ENCODE measurements at places on chromosomes 2 and 18.

GRCh38 chr18:57764087-57764486, 39.0 kb downstream of the ATP8B1 start:
- no peak for DNase-seq

DNA sequence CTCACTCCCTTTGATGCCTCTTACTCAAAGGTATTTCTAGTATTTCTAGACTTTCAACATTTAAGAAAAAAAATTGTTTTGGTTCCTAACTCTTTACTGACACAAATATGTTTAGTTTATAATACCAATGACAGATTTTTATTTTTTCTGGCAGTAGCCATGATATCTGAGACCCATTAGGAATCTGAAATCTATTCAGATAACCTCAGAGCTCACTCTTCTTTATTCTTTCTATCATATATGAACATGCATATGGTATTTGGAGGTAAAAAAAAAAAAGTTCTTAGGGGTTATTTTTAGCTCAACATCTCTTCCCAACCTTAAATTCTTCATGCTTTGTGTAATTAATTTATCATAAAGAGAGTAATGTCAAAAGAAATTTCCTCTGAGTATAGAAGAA, 465.5 kb downstream of the CDH2 start:
- DNase-seq = no peak

- DNase-seq = no peak
Measured at GRCh38 chr18:13481820-13482617, 244.3 kb downstream of the FAM210A start.

DNA sequence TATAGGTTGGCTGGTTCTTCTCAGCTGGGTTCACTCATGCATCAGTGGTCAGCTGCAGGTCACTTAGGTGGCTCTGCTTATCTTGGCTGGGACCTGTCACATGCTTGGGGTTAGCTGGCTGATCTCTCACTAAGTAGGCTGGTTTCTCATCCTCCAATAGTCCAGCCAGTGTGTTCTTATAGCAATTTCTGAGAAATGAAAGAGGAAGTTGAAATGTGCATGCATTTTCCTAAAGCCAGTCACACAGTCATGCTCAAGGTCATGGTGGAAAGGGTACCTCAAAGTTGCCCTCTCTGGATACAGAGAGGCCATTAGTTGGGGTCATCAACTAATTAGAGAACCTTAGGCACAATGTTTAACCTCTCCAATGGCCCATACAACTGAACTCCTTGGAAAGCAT, 64.4 kb downstream of the KLHL29 start:
- DNase-seq = no peak

DNA sequence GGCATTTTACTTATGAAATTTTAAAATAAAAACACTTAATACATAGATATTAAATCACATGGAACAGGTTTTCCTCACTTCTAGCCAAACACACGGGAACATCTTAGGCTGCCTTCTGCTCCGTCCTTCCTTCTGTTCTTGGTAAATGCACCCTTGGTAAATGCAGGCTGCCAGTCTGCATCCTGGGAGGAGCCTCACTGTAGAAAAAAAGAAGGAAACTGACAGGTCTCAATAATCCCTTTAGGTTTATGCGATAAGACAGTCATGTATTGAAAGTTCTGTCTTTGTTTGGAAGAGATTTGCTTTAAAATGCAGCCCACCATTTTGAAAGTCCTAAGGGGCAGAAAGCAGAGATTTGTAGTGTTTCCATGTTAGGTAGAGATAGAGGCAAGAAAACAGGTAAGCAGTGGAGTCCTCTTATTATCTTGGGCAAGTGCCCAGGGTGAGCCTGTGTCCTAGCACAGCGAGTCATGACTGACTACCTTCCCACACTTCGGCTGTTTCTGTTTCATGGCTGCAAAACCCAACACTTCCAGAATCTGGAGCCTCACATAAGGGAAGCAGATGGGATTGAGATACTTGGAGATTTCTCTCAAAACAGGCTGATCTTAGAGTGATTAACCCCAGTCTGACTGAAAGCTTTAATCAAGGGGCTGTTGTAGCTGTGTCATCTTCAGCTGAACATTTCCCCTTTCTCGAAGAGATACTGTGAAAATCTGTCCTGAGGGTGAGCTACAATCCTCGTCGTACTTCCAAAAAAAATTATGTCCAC, 131.4 kb upstream of the MAP3K20 start:
- no peak for DNase-seq

DNA sequence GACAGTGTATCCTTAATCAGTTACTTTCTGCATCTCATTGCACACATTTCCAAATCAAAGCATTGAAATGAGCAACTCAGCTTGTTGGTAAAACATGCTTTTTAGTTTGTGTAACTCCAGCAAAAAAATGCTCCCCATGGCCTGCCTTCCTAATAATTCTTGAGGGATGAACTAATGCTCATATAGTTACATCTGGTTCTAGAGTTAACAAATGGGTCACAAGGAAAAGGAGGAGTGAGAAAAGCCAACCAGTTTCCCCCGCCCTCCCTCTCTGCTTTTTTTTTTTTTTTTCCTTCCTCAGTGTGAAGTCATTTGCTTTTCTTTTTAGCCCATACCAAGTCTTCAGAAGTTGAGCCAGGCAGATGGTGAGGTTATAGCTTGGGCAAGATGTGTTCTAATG, 231.7 kb downstream of the MTX2 start:
- DNase-seq = no peak
